ENCODE measurements at places on chromosomes 16 and 17.

- no peak for DNase-seq
Observed at GRCh38 chr16:51201604-51202003, 50.5 kb upstream of the SALL1 start.

DNA sequence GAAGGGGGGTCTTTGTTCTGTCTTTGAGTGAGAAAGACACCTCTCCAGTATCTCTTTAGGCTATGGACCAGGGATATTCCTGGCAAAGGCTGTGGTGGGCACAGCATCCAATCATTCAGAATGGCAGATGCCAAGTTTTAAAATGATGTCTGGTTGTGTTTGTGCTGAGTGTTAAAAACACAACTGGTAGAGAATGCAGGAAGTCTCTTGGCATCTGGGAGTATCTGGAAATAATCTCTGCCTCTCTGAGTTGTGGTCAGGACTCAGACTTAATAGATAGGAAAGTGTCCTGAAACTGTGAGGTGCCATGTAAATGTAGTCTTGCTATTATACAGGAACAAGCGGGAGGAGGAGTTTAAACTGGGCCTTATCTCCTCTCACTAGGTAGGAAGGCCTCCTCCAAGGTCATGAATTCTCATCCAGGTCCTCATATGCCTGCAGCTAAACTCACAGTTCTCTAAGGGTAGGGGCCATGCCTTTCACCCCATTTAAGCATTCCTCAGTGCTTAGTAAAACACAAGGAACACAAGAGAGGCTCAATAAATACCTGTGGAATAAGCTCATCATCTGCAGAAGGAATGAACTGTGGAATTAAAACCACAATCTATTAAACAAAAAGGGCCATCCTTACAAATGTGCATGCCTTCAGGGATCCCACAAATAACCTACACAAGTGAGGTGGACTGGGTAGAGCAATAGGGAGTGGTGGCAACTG lies 317.6 kb downstream of the CBLN1 start:
- DNase-seq: no peak

- peak; percentile 31 for DNase-seq
Observed at GRCh38 chr17:62739645-62740388, 68.3 kb downstream of the MARCHF10 start.

DNA sequence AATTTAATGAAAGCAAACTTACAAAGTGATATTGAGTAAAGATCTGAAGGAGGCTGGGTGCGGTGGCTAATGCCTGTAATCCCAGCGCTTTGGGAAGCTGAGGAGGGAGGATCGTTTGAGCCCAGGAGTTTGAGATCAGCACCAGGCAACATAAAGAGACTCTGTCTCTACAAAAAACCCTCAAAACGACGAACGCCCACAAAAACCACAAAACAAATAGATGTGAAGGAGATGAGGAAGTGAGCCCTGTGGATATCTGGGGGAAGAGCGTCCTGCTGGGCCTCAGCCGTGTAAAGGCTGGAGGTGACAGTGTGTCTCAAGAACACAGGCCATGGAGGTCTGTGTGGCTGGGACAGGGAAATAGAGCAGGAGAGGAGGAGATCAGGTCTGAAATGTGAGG lies 68.8 kb downstream of the ITFG1 start:
- DNase-seq: peak; percentile 62

DNA sequence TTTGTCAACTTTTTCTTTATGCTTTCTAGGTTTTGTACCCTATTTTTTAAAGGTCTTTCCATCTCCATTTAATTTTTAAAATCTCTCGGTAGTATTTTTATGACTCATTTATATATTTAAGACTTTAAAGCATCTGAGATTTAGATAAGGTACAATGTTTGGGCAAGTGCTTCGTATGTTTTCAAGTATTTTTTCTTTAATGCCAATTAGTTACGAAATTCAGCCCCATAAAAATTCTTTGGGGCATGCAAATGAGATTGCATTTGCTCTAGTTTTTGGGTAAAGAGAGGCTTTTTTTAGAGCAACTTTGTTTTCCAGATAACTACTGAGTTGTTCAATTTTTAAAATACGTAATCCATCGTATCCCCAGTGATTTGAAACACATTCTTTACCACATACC lies 65.3 kb upstream of the CRHR1 start:
- no peak for DNase-seq

- peak; percentile 85 for DNase-seq
Observed at GRCh38 chr17:81508639-81509206, 3.9 kb downstream of the ACTG1 start.

- peak; percentile 96 for DNase-seq
Observed at GRCh38 chr16:70778901-70779309, 22.1 kb downstream of the VAC14 start.
